Stimulated activated CD4-positive, alpha-beta T cell treated with anti-CD3 and anti-CD28 coated beads, Interleukin-2, amount 100 ng/mL, for 24 hours (primary cell): ENCODE measurements at places on chromosomes 3 and 15.
A peak's percentile ranks its signal among the peaks of the same experiment; 100 is the strongest.

DNA sequence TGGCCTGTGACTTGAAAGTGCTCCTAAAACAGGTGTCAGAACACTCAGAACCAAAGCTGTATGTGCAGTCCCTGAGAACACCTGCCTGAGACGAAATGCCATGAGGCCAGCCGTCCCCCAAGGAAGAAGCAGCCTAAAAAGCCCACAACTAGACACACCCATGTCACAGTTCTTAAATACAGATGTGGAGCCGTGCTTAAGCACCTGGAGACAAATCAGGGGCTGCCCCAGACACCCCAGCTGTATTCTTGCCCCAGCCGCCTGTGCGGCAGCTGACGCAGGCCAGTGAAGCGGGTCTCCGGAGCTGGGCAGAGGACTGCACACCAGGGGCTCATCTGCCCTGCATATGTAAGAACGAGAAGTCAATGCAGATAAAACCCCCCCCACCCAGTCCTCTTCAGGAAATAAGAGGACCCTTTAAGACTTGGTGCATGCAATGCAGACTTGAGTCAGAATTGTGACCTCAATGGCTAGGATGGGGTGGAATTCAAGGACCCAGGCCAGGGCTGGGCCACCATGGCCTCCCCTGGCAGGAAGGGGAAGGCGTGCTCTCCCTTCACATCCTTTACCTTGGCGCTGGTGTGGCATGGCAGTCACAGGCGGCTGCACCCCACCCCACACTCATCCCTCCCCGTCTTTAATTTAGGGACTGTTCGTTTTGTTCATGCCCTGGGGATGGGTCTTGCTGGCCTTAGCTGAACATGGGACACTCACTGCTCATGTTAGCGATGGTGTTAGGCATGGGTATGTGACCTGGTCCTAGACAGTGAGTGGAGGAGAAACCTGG, 27.7 kb upstream of the PLXNA1 start:
- DNase-seq: no peak

GRCh38 chr3:161415506-161416231, 44.4 kb upstream of the SPTSSB start:
- DNase-seq: no peak

- peak; percentile 46 for DNase-seq
Measured at GRCh38 chr15:51982013-51982769, 10.6 kb upstream of the LEO1 start.

- DNase-seq: no peak
Measured at GRCh38 chr3:95456835-95457234, 1357.6 kb upstream of the EPHA6 start.

GRCh38 chr15:48858401-48858800, 19.5 kb upstream of the EID1 start:
- DNase-seq: no peak

- DNase-seq: no peak
Measured at GRCh38 chr3:124115279-124115678, 123.4 kb upstream of the ROPN1 start.

DNA sequence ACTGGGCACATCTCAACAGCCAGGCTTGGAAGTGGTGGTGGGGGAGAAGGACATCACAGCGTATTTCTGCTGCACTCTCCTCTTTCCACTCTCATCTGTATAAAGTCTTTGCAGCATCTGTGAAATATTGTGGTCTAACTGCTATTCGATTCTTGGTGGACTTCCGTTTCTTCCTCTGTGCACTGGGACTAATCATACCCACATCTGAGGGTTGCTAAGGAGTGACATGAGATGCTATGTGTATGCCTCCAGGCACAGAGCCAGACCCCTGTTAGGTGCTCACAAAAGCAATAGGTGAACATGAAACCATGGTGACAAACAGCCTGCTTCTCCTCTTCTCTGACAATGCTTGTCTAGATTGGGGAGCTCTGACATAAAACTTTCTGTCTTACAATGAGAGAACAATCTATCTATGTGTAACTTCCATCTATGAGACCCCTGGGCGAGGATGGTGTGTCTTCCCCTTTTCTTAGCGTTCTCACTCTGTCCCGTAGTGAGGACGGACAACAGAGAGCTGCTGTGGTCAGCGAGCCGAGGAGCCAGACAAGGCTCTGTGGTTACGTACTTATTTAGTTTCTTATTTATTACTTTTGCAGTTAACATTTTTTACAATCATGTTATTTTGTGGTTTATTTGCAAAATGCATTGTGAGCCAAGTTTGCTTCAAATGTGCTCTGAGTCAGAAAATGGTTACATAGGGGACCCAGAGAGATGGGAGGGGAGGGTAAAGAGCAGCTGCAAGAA, 196.7 kb upstream of the TPRG1 start:
- no peak for DNase-seq

- DNase-seq: peak; percentile 30
Measured at GRCh38 chr3:46566040-46566641, at the start of gene LRRC2. Gene LRRC2 (minus strand): TSS chr3:46566302. CDS start chr3:46551591, 14,711 bp downstream.

- DNase-seq: no peak
Measured at GRCh38 chr3:95228416-95228815, 1165.6 kb downstream of the NSUN3 start.

DNA sequence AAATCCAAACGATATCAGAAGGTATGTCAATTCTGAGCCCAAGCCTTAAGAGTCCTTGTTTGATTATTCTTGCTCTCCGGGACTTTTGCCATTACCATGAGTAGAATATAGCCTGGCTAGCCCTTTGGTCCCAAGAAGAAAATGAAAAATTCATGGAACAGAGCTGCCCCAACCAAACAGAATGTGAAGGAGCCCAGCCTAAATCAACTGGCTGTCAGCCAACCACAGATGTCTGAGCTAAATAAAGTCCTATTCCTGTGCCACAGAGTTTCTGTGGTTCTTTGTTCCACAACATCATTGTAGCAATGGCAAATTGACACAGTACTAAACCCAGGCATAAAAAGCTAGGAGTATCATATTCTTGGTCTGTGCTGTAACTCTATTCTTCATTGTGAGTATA, 185.2 kb downstream of the CPNE4 start:
- no peak for DNase-seq

DNA sequence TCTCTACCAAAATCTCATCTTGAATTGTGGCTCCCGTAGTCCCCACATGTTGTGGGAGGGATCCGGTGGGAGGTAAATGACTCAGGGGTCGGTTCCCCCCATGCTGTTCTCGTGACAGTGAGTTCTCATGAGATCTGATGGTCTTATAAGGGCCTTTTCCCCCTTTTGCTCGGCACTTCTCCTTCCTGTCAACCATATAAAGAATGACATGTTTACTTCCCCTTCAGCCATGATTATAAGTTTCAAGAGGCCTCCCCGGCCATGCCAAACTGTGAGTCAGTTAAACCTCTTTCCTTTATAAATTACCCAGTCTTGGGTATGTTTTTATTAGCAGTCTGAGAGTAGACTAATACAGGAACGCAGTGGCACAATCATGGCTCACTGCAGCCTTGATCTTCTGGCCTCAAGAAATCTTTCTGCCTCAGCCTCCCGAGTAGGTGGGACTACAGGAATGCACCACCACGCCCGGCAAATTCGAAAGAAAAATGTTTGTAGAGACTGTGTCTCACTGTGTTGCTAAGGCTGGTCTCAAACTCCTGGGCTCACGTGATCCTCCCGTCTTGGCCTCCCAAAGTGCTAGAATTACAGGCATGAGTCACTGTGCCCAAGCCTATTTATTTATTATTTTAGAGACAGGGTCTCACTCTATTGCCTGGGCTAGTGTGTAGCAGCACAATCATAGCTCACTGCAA, 101.0 kb downstream of the ATP10A start:
- DNase-seq: no peak

- DNase-seq: peak; percentile 36
Measured at GRCh38 chr15:85580879-85581278, 200.5 kb downstream of the AKAP13 start.

DNA sequence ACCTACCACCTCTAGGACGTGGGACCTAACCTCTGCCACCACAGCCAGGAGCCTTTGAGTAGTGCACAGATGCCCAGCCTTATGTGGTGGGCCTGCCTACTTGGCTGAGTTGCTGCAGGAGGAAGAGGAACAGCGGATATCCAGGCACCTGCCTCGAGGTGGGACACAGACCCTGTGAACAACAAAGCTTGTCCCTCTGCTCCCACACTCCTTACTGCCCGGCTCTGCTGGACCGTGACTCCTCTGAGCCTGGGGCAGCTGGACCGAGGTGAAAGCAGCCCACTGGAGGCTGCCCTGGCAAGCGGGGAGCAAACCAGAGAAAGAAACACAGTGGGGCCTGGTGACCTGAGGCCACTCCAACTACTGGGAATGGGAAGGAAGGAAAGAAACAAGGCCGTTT, 97.8 kb downstream of the SEC22A start:
- no peak for DNase-seq

GRCh38 chr3:167684388-167684993, 30.7 kb upstream of the WDR49 start:
- DNase-seq: peak; percentile 11

DNA sequence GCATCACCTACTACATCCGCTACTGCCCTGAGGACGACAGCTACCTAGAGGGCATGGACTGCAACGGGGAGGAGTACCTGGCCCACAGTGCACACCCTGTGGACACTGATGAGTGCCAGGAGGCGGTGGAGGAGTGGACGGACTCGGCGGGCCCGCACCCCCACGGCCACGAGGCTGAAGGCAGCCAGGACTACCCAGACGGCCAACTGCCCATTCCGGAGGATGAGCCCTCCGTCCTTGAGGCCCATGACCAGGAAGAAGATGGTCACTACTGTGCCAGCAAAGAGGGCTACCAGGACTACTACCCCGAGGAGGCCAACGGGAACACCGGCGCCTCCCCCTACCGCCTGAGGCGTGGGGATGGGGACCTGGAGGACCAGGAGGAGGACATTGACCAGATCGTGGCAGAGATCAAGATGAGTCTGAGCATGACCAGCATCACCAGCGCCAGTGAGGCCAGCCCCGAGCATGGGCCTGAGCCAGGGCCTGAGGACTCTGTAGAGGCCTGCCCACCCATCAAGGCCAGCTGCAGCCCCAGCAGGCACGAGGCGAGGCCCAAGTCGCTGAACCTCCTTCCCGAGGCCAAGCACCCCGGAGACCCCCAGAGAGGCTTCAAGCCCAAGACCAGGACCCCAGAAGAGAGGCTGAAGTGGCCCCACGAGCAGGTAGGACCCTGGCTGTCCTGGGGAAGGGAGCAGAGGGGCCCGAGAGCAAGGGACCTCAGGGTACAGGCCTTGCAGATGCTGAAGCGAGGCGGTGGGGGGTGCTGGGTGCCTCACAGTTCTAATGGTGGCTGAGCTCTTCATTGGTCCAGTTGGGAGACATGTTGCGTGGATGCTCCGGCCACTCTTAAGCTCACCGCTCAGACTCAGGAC, 168.6 kb downstream of the APBA2 start:
- DNase-seq: no peak

- DNase-seq: no peak
Measured at GRCh38 chr3:106299300-106300098, 430.7 kb upstream of the CBLB start.

GRCh38 chr15:65344214-65344913, 33.4 kb downstream of the IGDCC3 start:
- DNase-seq: no peak

GRCh38 chr3:173993299-173993698, 595.8 kb downstream of the NLGN1 start:
- DNase-seq: no peak

DNA sequence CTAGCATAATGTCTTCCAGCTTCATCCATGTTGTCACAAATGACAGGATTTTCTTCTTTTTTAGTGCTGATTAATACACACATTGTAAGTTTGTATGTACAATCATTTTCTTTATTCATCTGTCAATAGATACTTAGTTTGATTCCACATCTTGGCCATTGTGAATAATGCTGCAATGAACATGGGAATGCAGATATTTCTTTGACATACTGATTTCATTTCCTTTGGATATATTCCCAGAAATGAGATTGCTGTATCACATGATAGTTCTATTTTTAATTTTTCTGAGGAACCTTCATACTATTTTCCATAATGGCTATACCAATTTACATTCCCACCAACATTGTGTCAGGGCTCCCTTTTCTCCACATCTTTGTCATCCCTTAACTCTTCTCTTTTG, 117.9 kb downstream of the MEIS2 start:
- no peak for DNase-seq

DNA sequence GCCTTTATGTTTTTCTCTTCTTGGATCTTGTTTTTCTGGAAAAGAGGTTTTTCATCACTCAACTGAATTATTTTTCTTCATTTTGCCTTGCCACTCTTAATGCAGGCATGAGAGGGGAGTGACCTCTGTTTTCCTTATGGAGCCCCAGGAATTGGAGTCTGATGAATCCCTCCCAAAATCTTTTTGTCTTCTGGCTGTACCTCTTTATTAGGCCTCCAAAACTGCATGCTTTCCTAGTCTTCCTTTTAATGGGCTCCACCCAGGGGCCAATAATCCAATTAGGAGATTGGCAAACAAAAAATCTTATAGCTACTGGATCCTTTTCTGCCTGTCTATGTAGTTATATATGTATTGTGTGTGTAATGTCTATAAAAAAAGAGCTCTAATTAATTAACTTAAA, 192.4 kb upstream of the PEX5L start:
- no peak for DNase-seq

GRCh38 chr3:61141697-61142096, 109.6 kb downstream of the FHIT start:
- no peak for DNase-seq

DNA sequence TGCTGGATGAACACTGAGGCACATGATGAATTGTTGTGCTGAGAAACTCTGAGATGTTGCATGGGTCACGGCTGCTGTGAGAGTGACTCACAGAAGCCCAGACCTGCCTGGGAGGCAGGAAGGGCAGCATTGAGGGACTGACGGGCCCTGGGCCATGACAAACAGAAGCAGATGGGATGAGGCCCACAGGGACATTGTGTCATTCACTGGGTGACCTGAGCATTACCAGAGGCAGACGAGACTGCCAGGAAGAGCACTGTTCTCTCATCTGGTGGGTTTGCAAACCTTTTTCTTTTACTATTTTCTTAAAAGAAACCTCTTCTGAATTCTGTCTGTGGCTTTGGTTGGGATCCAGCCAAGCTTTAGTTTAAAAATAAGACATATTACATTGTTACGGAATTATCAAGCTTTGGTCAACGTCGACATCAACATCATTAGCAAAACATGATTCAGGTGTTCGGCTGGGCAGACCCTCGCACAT, 67.8 kb downstream of the BDH1 start:
- DNase-seq: no peak

DNA sequence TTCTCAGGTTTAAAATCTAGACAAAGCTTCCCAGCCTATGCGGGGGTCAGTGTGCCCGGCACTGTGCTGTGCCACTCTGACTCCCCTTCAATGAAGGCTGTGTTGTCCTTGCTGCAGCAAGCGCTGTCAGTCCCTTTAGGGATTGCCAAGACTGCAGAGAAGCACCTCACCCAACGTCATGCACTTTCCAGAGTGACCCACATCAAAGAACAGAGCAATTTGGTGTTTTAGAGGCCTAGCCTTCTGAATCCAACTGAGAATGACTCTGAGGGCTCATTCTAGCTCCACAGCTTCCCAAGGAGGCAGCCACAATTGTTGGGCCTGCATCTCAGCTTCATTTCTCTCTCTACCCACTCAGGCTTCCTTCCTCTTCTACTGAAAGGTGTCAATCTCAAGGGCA, 26.4 kb downstream of the SLC9A9 start:
- no peak for DNase-seq

GRCh38 chr15:30928076-30928475, 24.4 kb downstream of the FAN1 start:
- DNase-seq: no peak

- DNase-seq: no peak
Measured at GRCh38 chr3:50189989-50190388, 1.4 kb upstream of the GNAT1 start.

GRCh38 chr3:193522473-193522872, 32.2 kb downstream of the ATP13A4 start:
- DNase-seq: no peak

- DNase-seq: no peak
Measured at GRCh38 chr3:76570436-76571057, 469.4 kb upstream of the ROBO2 start.
